ENCODE measurements at places on chromosomes 7 and 10. TPM values are rescaled to one million over a fixed set of nuclear protein-coding genes. Genes with fewer than 3 reads are reported as not detected.

The PLAC9 gene
- total RNA-seq, result 0.89 TPM

The SPDYE16 gene
- not detected for total RNA-seq

The GHITM gene
- total RNA-seq, result 105 TPM

DNA sequence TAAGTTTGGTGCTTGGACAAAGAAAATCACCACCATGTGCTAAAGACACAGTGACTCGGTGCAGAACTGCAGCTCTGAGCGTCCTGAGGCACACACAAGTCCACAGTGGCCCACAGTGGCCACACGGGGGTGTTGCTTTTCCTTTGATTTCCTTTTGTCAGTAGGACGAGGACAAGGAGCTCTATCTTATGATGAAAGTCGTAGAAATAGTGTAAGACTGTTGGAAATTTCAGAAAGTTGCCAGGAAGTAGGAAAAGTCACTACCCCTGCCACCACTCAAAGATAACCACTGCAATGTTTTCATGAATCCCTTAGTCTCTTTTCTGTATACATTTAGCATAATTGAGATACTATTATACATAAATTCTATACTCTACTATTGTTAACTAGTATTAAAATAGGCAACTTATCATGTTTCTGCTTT is 146.0 kb downstream of the TNS3 start:
- no peaks in the 10 kb centered on the region for H3K36me3 ChIP-seq
- peak; percentile 69 for DNase-seq
- H3K4me1 ChIP-seq, result no peaks in the 10 kb centered on the region
- no peak overlapping the region for H3K4me3 ChIP-seq
- no peaks in the 10 kb centered on the region for H3K27me3 ChIP-seq

- H3K4me3 ChIP-seq, result no peak overlapping the region
- H3K4me1 ChIP-seq, result peaks cover 14% of the 10 kb centered on the region
- DNase-seq, result no peak
- no peaks in the 10 kb centered on the region for H3K27me3 ChIP-seq
- no peaks in the 10 kb centered on the region for H3K36me3 ChIP-seq
- no peak overlapping the region for H3K27ac ChIP-seq
Observed at GRCh38 chr7:54802841-54803240, 43.8 kb upstream of the SEC61G start.

GRCh38 chr7:40232242-40232893 is 97.6 kb downstream of the SUGCT start:
- no peaks in the 10 kb centered on the region for H3K4me1 ChIP-seq
- H3K27ac ChIP-seq, result no peak overlapping the region
- no peak overlapping the region for H3K4me3 ChIP-seq
- H3K36me3 ChIP-seq, result no peaks in the 10 kb centered on the region
- peaks cover 5% of the 10 kb centered on the region for H3K27me3 ChIP-seq

- no peak overlapping the region for H3K27ac ChIP-seq
- H3K4me1 ChIP-seq, result peaks cover 38% of the 10 kb centered on the region
- H3K4me3 ChIP-seq, result no peak overlapping the region
- H3K27me3 ChIP-seq, result no peaks in the 10 kb centered on the region
- DNase-seq, result no peak
- peaks cover 37% of the 10 kb centered on the region for H3K36me3 ChIP-seq
Observed at GRCh38 chr10:28587970-28588290, 55.0 kb downstream of the WAC start.

DNA sequence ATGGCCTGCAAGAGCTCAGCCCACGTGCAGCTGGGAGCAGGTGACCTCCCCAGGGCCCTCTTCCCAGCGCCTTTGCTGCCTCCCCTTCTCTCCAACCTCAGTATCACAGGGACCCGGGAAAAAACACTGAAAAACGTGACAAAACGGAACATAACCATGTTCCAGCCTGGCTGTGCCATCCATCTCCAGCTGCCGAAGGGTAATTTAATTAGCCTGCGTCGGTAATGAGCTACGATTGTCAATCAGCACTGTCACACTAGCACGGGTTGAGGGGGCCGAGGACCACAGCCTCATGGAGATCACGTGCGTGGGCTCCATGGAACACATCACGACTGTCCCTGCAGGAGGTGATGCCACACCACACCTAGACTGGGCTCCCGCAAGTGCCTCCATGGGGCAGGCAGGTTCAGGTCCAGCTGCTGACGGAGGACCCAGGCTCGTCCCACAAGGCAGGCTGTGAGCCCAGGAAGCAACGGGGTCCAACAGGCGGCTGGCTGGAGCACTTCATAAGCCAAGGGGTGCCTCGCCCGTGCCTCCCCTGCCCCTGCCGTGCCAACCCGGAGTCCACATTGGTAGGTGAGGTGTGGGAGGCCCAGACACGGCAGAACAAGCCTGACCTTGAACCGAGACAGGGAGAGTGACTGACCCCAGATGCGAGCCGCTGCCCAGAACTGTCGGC is 199.5 kb downstream of the ELFN1 start:
- no peak overlapping the region for H3K27ac ChIP-seq
- DNase-seq, result no peak
- H3K4me3 ChIP-seq, result no peak overlapping the region
- H3K4me1 ChIP-seq, result no peaks in the 10 kb centered on the region
- H3K36me3 ChIP-seq, result no peaks in the 10 kb centered on the region
- no peaks in the 10 kb centered on the region for H3K27me3 ChIP-seq

DNA sequence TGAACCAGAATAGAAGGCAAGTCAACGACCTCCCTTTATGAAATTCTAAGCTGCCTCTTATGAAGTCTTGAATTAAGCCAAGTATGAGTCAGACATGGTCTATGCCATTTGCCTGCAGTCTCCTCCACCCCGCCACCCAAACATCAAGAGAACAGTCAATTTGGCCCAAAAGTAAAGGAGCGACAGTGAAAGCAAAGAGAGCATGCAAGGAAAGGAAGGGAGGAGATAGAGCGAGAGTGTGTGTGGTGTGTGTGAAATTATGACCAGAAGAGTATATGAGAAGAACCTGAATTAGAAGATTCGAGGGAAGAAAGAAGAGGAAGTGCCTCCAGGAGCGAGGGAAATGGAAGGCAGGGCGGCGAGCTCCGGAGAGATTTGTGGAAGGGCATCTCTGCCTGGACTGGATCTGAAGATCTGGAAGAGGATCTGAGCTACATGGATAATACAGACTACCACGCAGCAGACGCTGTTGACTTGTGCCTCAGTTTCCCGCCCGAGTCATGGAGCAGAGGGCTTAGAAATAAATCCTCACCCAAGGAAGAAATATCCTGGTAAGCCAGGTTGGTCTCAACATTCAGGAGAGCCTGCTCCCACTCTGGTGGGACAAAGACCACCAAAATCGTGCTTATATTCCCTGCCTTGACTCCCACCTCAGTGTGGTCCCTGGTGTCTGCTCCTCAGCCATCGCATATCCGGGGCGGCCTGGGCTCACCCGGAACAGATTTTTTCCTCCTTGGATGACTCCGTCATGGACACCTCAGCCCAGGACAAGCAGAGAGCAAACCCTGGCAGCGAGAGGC is 459 bp downstream of the ZDHHC6 start:
- peak overlapping the region; percentile 99 for H3K4me3 ChIP-seq
- H3K4me1 ChIP-seq, result peaks cover 12% of the 10 kb centered on the region
- H3K27ac ChIP-seq, result peak overlapping the region; percentile 99
- no peaks in the 10 kb centered on the region for H3K27me3 ChIP-seq
- DNase-seq, result no peak
- peaks cover 11% of the 10 kb centered on the region for H3K36me3 ChIP-seq

GRCh38 chr7:120806669-120807068 is 51.3 kb downstream of the TSPAN12 start:
- H3K4me3 ChIP-seq, result no peak overlapping the region
- no peaks in the 10 kb centered on the region for H3K4me1 ChIP-seq
- no peaks in the 10 kb centered on the region for H3K27me3 ChIP-seq
- H3K36me3 ChIP-seq, result no peaks in the 10 kb centered on the region
- no peak for DNase-seq
